ENCODE measurements at places on chromosomes 13 and 19.

DNA sequence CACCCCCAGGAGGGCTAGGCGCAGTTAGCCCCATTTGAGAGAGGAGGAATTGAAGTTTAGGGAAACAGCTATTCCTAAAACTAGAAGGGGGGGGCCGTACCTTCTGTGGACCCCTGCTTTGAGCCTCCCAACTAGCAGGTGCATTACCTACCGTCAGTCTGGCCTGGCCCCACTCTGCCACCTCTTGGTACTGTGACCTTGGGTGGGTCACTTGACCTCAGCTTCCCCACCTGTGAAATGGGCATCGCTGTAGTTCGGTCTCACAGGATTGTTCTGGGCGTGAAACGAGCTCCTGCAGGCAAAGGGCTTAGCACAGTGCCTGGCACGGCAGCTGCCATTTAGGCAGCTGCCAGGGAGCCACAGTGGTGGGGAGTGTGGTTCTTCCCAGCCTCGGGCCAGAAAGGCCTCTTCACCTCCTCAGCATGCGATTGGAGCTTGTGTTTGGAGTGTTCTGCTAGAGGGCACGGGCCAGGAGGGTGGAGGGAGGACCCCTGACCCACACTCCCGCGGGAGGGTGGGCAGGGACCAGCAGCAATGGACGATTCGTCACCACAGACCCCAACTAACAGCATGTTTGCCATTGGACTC lies 32.0 kb downstream of the CAPN12 start:
- DNase-seq, result no peak

GRCh38 chr13:113746143-113746525 lies 12.9 kb upstream of the TMEM255B start:
- DNase-seq, result no peak

- no peak for DNase-seq
Observed at GRCh38 chr13:107969546-107969945, 245.8 kb downstream of the LIG4 start.

- no peak for DNase-seq
Observed at GRCh38 chr19:21221693-21222092, 79.9 kb downstream of the ZNF431 start.

- no peak for DNase-seq
Observed at GRCh38 chr19:29489172-29489951, 36.4 kb upstream of the VSTM2B start.

DNA sequence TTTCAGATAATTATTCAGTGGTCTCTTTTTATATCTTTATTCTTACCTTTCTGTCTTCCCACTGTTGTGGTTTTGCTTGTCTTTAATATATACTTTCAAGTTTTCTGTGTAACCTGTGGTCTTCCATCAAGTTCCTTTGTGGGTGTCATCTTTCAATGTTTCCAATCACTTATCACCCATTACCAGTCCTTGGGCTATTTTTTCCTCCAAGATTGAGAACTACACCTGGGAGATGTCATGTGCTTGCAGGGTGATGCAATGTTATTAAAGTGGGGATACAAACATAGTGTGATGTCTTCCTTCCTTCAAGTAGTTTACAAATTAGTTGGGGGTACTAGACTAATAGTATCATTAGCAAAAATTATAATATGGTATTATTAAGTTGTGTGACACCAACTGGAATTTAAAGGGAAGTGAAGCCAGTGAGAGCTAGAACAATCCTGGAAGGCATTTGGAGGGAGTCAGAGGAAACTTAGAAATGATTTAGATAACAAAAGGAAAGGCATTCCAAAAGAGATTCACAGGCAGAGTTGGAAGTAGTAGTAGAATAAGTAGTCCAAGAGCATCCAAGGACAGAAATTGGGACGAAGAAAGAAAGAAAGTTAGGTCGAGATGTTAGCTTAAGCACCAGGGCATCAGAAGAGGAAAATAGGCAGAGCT lies 3.4 kb downstream of the FNDC3A start:
- no peak for DNase-seq

DNA sequence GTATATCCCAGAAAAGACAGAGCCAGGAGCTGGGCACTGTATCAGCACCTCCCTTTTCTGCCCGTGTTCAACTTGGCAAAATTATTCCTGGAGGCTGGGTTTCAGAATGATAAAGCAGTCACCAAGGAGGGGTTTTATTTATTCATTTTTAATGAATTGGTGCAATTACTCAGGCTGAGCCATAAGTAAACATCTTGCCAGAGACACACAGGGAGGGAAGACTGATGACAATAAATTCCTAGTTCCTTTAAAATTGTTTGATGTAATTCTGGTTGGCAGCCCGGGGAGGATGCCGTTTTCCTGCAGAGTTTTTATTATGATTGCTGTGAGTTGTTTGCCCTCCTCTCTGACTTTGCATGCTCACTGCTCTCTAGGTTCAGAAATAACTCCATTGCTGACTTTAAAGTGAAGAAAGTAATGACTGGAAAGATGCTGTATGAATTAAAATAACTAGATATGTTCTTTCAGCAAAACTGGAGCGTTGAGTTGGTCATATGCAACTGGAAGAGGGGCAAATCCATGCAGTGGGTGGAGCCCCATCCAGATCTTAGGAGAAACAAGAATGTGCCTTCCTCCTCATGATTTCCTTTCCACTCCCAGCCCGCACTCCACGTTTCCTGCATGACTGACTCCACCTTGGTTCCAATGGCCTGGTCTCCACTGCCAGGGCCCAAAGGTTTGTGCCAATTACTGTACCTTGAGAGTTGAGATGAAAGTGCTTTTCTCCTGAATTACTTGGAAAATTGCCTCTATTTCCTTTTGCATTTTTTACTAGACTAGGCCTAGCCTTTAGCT lies 182.1 kb downstream of the RFC3 start:
- peak; percentile 77 for DNase-seq

- no peak for DNase-seq
Observed at GRCh38 chr19:16836115-16837034, 7.2 kb downstream of the SIN3B start.

DNA sequence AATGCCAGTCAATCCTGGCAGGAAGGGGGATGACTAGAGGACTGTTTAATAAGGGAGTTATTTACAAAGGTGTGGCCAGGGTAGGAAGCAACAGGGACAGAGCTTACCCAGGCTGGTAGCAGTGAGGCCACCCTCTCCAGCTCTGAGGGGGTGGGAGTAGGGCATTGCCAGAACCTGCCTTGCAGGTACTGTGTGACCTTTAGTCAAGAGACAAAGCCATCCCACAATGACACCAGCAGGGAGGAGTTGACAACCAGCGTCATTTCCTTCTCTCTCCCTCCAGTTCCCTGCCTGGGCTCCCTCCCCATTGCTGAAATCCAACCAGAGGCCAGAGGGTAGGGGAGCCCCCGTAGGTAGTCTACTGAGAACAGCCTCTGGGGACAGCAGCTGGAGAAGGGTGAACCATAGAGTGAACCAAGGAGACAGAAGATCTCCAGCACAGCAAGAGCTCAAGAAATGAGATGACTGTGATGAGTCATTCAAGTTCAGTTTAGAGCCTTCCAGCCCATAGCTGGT lies 33.3 kb upstream of the SPATA13 start:
- DNase-seq, result peak; percentile 62

GRCh38 chr19:15280915-15281683 lies 48.9 kb upstream of the EPHX3 start:
- no peak for DNase-seq

GRCh38 chr19:8703223-8703622 lies 4.6 kb upstream of the ACTL9 start:
- no peak for DNase-seq

Measured in NCI-H748 treated with DMSO at 0.1 percent for 48 hours (cell line).